Hypothalamus (tissue), 51 donors: ENCODE measurements at places on chromosomes 3 and 15.

DNA sequence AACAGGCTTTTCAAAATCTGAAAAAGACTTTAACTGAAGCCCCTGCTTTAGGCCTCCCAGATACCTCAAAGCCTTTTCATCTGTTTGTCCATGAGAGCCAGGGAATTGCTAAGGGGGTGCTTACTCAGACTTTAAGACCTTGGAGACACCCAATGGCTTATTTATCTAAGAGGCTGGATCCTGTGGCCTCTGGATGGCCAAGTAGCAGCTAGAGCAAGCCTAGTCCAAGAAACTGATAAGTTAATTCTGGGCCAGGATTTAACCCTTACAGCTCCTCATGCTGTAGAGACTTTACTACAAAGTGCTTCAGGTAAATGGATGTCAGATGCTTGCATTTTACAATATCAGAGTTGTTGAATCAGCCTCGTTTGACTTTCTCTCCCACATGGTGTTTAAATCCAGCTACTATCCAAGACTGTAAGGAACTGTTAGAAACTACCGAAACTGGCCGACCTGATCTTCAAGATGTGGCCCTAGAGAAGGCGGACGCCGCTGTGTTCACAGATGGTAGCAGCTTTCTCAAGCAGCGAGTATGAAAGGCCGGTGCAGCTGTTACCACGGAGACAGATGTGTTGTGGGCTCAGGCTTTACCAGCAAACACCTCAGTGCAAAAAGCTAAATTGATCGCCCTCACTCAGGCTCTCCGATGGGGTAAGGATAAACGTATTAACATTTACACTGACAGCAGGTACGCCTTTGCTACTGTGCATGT, 3.3 kb downstream of the DET1 start:
- DNase-seq, result no peak

GRCh38 chr3:40053663-40054062, 244.3 kb downstream of the MYRIP start:
- DNase-seq, result no peak

GRCh38 chr15:30921781-30922479, 18.2 kb downstream of the FAN1 start:
- DNase-seq, result peak; percentile 64

GRCh38 chr15:31464216-31465082, 137.8 kb downstream of the KLF13 start:
- DNase-seq, result no peak

DNA sequence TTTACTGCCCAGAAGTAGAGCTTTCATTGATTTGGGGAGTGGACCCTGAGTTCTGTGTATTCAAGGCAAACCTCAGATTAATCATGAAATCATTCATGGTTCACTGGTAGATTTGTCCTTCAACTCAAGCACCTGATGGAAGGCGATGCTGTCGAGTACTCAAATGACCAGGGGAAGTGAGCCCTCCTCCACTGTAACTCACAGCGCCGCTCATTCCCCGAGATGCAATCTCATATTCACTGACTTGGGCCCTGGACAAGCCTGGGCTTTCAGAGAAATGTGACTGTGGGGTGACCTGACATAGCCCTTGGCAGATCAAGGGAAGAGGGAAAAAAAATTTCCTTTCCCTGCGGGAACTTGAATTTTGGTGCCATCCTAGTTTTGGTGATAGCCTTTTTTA, 156.7 kb upstream of the BHLHE40 start:
- no peak for DNase-seq

DNA sequence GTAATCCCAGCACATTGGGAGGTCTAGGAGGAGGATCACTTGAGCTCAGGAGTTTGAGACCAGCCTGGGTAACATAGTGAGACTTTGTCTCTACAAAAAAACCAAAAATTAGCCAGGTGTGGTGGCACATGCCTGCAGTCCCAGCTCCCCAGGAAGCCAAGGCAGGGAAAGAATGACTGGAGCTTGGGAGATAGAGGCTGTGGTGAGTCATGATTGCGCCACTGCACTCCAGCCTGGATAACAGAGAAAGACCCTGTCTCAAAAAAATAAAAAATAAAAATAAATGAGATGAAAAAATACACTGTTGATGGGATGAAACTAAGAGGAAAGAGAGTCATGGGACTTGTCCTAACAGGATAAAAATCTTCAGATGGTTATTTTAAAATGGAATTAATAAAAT, 137.6 kb downstream of the IMPG2 start:
- no peak for DNase-seq

GRCh38 chr3:46501702-46502101, 3.9 kb downstream of the RTP3 start:
- no peak for DNase-seq

- no peak for DNase-seq
These were observed 52.7 kb downstream of the SACM1L start for GRCh38 chr3:45741742-45742460.

DNA sequence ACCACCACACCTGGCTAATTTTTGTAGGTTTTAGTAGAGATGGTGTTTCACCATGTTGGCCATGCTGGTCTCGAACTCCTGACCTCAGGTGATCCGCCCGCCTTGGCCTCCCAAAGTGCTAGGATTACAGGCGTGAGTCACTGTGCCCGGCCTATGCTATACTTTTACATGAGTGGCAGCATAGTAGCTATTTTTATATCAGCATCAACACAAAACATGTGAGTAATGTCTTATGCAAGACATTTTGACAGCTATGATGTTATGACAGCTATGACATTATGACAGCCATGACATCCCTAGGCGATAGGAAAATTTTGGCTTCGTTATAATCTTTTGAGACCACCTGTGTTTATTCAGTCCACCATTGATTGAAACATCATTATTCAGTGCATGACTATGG, 4.1 kb upstream of the NAALADL2 start:
- no peak for DNase-seq

DNA sequence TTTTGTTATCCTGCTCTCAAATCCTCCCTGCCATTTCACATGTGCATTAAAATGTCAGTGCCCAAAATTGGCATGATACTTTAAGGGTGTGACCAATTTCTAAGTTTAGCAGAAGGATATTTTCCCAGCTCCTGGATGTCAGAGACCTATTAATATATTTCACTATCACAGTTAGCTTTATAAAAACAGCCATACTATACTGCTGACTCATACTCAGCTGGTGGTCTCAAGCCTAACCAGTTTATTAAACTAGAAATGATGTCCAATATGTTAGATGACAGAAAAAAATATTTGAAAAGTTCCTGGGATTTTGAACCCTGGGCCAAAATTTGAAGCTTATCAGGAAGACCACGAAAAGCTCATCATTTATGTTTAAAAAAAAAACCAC, 60.9 kb upstream of the ZNF280D start:
- no peak for DNase-seq

DNA sequence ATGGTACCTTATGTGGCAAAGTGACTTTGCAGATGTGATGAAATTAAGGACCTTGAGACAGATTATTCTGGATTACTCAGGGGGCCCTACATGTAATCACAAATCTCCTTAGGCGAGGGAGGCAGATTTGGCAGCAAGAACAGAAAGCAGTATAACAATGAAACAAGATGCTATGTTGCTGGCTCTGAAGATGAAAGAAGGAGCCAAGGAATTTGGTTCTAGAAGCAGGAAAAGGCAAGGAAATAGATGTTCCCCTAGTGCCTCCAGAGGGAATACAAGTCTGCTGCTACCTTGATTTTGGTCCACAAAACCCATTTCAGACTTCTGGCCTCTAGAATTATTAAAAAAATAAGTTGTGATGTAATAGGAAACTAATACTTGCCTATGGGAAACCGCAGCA, 64.5 kb downstream of the PIK3R4 start:
- DNase-seq, result no peak

GRCh38 chr15:89679212-89679611, at the start of gene PLIN1:
PLIN1 (minus strand) TSS chr15:89679367; CDS start chr15:89677489, 1,878 bp downstream.
- DNase-seq, result no peak

DNA sequence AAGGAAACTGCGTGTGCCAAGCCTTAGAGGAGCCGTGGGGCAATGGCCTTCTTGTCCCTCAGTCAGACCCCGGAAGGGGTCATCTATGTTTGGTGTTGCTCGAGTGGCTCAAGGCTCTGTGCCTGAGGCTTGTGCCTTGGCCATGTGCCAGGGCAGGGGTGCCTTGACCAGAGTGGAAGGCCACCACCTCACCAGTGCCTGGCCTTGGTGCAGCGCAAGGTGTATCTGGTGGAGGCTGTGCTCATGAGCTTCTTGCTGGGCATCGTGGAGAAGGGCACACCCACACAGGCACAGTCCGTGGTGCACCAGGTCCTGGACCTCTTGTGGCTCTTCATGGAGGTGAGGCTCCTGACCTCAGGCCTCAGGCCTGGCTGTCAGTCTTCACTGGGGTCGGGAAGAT, 10.7 kb downstream of the RNF123 start:
- DNase-seq, result no peak

DNA sequence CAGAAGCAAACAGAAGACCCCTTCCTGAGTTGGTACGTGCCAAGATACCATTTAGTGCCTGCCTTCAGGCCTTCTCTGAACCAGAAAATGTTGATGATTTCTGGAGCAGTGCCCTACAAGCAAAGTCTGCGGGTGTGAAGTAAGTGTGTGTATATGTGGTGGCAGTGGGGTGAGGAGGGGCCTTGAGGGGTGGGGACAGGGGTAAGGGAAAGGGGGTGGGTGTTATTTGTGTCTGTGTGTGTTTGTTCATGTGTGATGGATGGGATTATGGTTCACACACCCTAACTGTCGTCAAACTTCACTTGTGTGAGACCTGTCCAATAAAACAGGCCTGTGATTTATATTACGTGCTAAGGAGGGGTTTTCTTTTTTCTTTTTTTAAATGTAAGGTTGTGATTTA, 92.2 kb downstream of the USP13 start:
- DNase-seq, result no peak

DNA sequence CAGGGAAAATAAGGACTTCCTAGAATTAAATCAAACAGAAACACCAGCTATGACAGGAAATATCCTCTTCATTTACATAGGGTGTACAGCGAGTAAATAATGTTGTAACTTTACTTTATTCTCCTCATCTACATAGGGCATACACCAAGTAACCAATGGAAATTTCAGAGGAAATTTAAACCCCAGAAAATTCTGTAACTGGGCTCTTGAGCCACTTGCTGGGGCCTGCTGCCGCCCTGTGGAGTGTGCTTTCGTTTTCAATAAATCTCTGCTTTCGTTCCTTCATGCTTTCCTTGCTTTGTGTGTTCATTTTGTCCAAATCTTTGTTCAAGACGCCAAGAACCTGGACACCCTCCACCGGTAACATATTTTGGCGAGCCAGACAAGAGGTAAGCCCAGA, 990.4 kb upstream of the CADM2 start:
- no peak for DNase-seq

- no peak for DNase-seq
These were observed 194.3 kb upstream of the MANF start for GRCh38 chr3:51190827-51191226.

- no peak for DNase-seq
These were observed 92.6 kb downstream of the AAGAB start for GRCh38 chr15:67161881-67162280.

- DNase-seq, result no peak
These were observed 138.3 kb upstream of the UBP1 start for GRCh38 chr3:33578325-33579177.

DNA sequence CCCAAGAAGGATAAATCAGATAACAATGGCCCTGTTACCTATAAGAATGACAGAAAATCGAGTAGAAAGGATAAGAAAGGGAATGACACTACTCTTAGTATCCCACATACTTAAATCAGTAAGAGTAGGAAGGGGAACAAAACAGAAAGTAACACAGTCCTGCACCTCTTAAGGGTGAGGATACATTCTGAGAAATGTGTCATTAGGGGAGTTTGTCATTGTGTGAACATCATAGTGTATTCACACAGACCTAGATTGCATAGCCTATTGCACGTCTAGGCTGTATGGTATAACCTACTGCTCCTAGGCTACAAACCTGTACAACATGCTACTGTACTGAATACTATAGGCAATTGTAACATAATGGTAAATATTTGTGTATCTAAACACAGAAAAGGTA, 142.6 kb downstream of the PLCH1 start:
- DNase-seq, result no peak

GRCh38 chr15:41659190-41659589, 1.0 kb upstream of the MGA start:
- DNase-seq, result no peak

DNA sequence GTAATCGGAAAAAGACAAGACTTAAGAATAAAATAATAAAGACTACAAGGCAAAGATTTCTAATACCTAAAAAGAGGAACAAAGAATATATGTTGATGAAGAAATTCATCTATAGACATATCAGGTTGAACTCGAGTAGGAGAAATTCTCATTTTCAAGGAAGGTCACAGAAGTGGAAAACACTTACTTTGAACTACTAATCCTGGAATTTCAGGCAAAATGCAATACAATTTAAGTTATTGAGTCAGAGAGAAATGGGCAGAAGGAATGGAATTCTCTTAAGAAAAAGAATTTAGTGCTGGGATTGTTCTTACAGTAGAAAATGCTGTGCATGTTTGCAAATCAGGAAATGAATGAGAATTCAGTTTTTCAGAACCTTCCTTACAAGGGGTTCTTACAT, 135.9 kb upstream of the TGFBR2 start:
- no peak for DNase-seq

GRCh38 chr15:69056365-69056764, 41.9 kb downstream of the NOX5 start:
- no peak for DNase-seq

- DNase-seq, result no peak
These were observed 23.9 kb downstream of the LINGO1 start for GRCh38 chr15:77608774-77609173.

- no peak for DNase-seq
These were observed 29.8 kb downstream of the SRPRB start for GRCh38 chr3:133835418-133835743.

GRCh38 chr3:13451301-13451673, 28.8 kb upstream of the HDAC11 start:
- no peak for DNase-seq

DNA sequence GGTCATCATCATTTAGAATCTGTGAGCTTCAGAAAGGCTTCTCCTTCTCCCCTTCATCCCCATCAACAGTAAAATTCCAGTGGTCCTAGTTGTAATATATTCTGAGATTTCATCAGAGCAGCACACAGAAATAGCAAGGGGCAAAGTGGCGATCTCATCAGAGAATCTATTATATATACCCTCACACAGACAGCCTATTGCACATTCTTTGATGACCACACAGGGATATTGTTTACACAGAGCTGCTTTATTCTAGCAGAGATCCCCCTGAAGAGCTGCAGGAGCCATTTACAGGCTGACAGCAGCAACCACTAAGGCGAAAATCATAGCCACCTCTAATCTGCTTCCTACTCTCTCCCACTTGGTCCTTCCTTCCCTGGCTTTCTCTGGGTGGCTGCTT, 42.0 kb upstream of the CRBN start:
- DNase-seq, result no peak

- no peak for DNase-seq
These were observed 23.6 kb downstream of the MRPS11 start for GRCh38 chr15:88491158-88491557.
